ENCODE measurements at places on chromosomes 1 and 21.
A peak's percentile ranks its signal among the peaks of the same experiment; 100 is the strongest.

DNA sequence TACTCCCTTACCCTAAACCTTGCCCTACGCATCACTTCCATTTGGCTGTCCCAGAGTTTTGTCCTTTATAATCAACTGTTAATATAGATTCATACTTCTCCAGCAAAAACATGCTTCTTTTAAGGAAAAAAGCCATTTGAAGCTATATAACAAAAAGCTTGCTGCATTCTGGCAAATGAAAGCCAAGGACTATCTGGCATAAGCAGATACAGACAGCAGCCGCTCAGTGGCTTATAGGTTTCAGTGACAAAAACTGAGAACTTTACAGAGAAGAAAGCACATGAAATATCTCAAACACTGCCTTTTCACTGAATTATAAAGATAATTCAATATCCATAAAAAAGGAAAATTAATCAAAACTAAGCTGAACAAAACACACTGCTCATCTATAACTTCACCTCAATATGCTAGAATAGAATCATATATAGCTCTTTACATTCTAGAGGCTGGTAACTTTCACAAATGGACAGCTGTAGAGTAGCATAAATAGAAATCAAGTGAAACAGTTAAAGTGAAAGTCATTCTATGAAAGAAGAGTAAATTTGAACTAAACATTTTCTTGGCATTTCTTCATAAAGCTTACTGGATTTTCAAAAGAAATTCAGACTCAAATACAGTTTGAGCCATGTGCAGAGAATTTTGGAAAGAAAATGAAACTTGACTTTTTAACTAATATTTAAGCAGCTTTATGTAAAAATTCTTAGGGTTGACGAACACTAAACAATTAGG lies 19.6 kb downstream of the CDC42BPA start:
- DNase-seq = peak; percentile 26

GRCh38 chr1:38559446-38560165 lies 300.0 kb downstream of the RRAGC start:
- DNase-seq = no peak

- DNase-seq = no peak
Measured at GRCh38 chr1:26191739-26192138, 1.3 kb downstream of the CATSPER4 start.

DNA sequence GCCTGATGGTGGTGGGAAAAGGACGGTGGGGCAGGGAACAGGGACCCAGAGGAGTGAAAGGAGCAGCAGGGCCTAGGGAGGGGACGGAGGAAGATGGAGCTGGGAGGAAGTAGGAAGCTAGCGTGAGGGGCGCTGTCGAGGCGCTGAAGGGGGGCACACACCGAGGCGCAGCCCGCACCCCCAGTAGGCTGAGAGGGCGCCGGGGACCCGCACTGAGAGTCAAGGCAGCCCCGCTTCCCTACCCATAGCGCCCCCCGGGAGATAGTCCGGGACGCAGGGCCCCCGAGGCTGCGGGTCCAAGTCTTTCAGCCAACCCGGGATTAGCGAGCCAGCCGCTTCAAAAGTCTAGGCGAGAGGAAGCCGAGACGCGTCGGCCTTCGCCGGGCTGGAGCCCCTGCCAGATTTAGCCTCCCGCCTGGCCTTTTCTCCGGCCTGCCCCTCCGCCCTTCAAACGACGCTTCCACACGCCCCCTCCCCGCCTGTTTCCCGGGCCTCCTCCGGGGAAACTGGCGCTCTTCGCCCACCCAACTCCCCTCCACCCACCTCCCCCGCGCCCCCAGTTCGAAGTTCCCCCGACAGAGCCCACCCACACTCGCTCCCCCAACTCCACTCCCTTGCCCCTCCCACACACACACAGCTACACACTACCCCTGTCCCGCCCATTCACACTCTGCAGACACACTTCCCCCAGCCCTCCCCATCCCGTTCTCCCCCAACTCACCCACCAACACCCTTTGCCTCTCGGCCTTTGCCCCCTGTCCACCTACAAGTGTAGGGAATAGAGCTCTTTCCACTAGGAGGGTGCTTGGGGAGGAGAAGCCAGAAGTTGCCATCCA lies 7.8 kb upstream of the PROX1 start:
- DNase-seq = no peak

GRCh38 chr1:19683351-19683750 lies 18.7 kb downstream of the HTR6 start:
- DNase-seq = no peak

- DNase-seq = no peak
Measured at GRCh38 chr1:46168477-46168876, 6.4 kb upstream of the TSPAN1 start.
